Stimulated activated CD4-positive, alpha-beta T cell treated with anti-CD3 and anti-CD28 coated beads, TNF-alpha, amount 100 ng/mL, for 24 hours (primary cell): ENCODE measurements at places on chromosomes 6 and 20.

GRCh38 chr6:168578036-168578435, 137.1 kb downstream of the SMOC2 start:
- no peak for DNase-seq

- no peak for DNase-seq
Measured at GRCh38 chr6:47321577-47321976, 11.9 kb upstream of the TNFRSF21 start.

GRCh38 chr6:78824045-78824444, 43.3 kb upstream of the IRAK1BP1 start:
- no peak for DNase-seq

- no peak for DNase-seq
Measured at GRCh38 chr6:30963641-30964040, 19.9 kb upstream of the MUC21 start.

GRCh38 chr20:10584371-10584770, 89.4 kb downstream of the JAG1 start:
- DNase-seq, result no peak

DNA sequence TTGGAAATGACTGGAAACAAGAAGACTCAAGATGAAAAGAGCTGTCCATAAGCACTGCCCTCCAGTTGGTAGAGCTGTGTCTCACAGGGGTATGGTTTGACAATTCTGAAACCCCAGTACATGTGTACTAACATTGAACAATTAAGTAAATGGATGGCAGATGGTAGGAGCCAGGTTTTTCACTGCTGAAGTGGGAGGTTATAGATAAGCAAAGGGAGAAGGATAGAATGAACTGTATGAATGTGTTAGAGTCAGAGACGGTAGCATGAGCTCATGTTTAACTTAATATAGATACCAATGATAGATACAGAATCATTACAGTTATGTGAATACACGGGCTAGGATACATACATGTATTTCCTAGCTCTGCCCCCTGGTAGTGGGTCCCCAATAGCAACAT, 95.0 kb upstream of the SIRPA start:
- DNase-seq, result no peak

GRCh38 chr6:31349301-31349700, 7.7 kb downstream of the HLA-B start:
- no peak for DNase-seq

GRCh38 chr20:56810141-56810540, 181.0 kb downstream of the TFAP2C start:
- DNase-seq, result no peak

DNA sequence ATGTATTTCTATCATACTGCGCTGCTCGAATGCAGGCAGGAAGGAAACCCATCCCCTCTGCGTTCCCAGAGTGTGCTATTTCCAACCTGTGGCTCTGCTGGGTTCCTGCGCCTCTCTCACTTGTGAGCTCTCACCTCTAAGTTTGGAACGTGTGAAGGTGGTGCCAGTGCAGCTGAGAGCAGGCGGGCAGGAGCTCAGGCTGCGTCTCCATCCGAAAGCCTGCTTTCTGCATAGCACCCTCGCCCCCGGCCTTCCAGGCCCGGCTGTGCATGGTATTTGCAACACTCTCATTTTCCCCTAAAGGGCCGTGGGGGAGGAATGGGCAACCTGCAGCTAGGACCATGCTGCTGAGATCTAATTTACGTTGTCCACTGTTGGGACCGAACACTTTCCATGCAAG, 288.0 kb upstream of the TSHZ2 start:
- DNase-seq, result no peak

- no peak for DNase-seq
Measured at GRCh38 chr6:158784505-158784904, 34.7 kb downstream of the EZR start.

DNA sequence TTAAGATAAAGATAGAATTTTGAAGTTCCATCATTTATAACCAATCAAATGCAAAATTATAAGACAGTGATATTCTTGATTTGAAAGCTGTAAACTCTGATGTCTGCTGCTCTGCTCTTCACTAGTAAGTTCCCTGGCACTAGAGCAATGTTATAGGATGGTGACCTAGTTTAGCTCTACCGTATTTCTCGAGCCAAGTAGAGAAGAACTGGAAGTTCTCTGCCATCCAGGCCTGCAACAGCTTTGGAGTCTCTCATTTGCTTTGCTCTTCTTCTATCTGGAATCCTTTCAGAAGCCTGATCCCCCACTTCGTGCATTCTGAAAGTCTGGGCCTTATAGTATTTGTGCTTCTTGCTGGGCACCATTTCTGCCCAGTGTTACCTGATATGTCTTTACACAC, 100.3 kb downstream of the PLCB1 start:
- DNase-seq, result no peak
